Cerebellar cortex (tissue), 1 donor: ENCODE measurements at places on chromosomes 7 and 10.

DNA sequence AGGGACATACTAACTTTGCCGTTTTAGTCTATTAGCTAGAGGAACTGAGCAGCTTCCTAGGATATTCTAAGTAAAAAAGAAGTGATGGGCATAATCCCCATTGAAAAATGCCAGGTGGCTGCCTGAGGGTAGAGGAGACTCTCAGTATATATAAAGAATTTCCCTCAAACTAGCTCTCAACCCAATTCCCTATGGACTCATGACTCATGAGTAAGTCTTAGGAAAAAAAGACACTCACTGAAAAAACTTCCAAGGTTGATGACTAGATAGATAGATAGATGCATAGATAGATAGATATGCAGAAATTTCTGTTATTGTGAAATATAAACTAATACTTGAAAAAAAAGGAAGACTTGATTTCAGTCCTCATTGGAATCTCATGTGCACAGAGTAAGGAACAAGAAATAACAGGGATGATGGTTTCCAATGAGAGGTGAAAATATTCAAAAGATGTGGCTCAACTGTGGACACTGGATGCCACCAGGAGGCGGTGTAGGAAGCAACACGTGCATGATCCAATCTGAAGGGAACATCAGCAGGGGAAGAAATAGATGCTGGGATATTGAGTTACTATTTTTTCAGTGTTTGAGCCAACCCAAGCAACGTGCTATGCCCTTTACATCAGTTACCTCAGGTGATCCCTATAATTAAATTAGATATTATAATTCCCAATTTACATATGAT, 711.0 kb upstream of the LRRTM3 start:
- no peak for DNase-seq

GRCh38 chr10:86289577-86289868, 77.1 kb downstream of the GRID1 start:
- DNase-seq, result no peak

DNA sequence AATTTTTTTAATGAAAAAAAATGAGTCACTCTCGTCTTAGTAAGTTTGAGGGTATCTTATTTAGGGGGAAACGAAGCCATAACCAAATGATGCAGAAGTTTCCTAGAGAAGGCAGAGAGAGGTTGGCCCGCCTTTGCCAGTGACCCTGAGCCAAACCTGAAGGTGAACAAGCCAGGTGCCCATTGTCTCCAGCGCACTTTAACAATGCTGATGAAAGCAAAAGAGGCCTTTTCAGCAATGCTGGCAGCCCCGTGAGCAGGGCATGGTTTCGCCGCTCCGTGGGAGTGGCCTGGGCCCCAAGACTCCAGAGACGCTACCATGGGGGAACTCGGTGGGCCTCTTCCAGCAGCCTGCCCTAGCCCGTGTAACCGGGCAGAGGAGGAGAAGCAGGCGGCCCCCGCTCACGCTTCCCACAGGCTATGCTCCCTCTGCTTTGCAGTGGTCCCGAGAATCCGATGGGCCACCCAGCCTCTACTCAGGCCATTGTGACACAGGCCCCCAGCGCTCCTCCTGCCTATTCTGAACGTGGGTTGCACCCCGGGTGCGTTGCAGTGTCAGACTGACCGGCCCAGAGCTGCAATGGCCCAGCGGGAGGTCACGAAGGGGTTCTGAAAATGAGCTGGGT, 14.0 kb upstream of the UNCX start:
- DNase-seq, result no peak

- no peak for DNase-seq
These were observed 164.8 kb downstream of the MAGI2 start for GRCh38 chr7:79288655-79289054.

DNA sequence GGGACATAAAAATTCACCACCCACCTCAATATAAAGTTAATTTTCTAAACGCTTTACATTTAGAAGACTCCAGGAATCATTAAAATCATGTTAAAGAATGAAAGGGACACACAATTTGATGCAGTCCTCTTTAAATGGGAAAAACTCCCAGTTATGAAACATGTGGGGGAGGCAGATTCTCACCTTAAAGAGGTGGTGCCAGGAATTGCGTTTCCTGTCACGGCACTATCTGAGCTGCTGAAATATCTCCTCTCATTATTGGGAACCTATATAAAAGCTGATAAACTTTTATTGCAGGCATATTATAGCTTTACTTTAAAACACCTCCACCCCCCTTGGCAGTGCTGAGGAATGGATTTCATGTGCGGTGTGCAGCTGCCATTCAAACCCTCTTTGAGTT, 94.8 kb upstream of the SORCS3 start:
- DNase-seq, result no peak

- DNase-seq, result no peak
These were observed 95.1 kb upstream of the PFKP start for GRCh38 chr10:2972216-2972615.

DNA sequence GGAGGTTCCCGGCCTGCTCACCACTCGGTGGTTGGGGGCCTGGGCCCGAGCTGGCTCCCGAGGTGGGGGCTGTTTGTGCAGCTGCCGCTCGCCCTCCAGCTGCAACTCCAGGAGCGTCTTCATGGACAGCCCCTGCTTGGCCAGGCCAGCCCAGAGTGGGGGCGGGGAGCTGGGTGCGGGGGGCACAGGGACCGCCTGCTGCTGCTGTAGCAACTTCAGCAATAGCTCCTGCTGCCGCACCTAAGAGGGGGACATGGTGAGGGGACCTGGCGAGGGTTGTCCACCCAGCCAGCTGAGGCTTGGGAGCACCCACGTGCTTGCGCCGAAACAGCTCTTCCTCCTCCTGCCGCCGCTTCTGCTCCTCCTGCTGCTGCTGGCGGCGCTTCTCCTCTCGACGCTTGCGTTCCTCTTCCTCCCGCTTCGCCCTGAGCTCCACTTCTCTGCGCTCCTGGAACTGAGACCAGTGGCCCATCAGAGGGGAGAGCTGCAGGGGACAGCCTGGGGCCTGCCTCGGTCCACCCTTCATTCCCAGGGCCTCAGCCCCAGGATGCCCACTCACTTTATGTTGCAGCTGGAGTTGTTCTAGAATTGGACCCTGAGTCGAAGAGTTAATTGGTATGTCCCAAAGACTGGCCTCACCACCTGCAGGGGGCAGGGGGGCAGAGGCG, 9.6 kb downstream of the GNB2 start:
- no peak for DNase-seq

DNA sequence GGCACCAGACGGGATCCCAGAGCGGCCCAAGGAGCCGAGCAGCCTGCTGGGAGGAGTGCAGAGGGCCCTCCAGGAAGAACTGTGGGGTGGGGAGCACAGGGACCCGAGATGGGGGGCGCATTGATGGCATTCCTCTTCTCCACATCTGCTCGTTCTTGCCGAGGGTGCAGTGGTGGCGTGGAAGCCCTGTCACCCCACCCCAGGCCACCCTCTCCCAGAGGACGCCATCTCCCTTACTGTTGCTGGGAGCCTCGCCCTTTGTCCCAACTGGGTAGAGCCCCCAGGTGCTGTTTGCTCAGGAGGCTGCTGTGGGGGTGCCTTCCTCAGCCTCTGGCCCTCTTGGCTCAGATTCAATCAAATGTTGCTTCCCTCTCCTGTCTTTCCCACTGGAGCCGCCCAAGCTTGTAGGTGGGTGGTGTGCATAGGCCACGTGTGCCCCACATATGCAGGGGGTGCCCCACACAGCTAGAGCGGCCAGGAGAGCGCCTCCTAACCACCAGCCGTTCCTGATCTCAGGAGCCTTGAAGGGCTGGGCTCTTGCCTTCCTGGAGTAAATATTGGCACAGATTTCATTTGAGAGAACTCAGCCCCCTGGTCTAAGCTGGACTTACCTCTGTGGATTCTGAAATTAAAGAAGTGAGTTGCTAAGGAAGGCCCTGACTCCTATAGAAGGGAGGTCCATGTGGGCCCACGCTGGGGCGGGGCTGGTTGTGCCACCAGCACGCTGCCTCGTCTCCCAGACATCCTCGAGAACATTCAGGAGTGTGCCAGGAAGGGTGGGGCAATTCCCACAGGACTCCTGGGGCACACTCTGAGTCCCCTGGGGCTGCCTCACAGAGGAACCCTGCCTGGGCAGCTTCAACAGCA, 39.2 kb downstream of the ZNF467 start:
- no peak for DNase-seq
